Iris pigment epithelial cell (primary cell): ENCODE measurements at places on chromosomes 3 and 15.

DNA sequence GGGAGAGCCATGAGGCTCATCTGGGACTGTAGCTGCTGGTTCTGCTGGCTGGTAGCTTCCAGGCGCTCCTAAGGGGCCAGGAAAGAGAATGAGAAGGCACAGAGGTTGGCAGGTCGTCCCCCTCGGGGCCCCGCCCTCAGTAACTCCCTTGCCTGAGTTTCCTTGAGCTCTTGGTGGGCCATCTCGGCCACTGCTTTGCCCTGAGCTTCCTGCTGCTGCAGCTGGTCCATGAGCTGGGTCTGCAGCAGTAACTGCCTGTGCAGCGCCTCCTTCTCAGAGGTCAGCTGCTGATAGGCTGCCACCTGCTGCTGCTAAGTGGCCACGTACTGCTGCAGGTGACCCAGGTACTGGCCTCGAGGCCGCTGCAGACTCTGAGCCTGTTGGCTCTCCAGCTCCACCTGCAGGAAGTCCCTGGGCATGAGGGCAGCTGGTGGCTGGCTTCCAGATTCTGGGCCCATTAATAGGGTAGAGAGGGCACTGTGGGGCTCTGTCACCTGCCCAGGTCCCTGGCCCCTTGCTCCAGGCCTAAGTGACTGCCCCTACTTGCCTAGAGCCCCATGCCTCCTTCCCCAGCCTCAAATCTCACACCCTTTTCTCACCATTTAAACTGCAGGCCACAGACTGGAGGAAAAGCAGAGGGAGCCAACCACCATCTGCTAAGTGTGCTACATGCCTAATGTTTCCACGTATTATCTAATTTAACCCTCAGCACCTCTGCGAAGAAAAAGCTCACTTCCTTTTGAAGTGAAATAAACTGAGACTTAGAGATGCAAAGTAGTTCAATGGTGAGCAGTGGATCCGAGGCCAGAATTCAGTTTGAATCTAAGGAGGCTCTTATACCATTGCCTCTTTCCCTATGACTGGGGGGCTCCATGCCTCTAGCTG is 10.8 kb upstream of the VPS33B start:
- peak; percentile 19 for DNase-seq

- DNase-seq = peak; percentile 57
Measured at GRCh38 chr15:101288905-101289513, 6.0 kb downstream of the SNRPA1 start.

DNA sequence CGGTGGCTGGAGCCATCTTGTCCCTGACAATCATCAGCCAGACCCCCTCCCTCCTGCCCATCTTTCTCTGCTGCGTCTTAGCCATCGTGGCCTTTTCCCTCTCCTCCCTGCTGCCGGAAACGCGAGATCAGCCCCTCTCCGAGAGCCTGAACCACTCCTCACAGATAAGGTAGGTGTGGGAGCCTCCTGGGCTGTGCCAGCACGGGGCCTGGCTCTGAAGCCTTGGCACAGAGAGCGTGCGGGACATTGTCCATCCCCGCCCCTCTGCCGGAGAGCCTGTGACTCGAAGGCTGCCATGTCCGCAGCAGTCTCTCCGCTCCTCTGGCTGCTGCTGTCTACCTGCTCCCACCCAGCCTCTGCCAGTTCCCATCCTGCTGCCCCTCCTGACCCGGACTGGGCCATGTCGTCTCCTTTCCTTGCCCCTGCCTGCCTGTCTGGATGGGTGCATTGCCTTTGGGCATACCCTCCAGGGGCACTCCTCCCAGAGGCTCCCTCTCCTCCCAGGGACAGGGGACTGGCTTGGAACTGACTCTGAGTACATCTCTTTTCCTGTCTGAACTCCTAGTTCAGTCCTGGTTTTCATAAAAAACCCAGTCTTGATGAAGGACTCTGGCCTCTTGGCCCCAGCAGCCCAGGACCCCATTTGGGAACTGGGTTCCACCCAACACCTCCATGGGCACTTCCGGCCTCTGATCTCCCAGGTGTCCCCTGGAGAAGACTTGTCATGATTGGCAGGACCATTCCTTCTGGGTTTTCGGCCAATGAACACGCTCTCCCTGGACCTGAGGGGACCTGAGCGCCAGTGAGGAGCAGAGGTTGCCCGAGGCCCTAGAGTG is 30.0 kb upstream of the XYLB start:
- no peak for DNase-seq

GRCh38 chr3:61043156-61043555 is 208.1 kb downstream of the FHIT start:
- no peak for DNase-seq

GRCh38 chr3:23302271-23302670 is 99.1 kb downstream of the UBE2E2 start:
- peak; percentile 56 for DNase-seq

DNA sequence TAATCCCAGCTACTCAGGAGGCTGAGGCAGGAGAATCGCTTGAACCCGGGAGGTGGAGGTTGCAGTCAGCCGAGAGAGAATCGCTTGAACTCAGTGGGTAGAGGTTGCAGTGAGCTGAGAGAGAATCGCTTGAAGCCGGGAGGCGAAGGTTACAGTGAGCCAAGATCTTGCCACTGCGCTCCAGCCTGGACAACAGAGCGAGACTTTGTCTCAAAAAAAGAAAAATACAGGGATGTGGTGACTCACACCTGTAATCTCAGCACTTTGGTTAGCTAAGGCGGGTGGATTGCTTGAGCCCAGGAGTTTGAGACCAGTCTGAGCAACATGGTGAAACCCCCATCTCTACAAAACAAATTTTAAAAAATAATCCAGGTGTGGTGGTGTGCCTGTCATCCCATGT is 26.8 kb downstream of the UBE2E1 start:
- no peak for DNase-seq

GRCh38 chr3:55169608-55170072 is 241.8 kb upstream of the LRTM1 start:
- DNase-seq = peak; percentile 99

GRCh38 chr3:16277471-16277870 is 12.5 kb downstream of the OXNAD1 start:
- DNase-seq = no peak

- no peak for DNase-seq
Measured at GRCh38 chr15:92922418-92923002, 22.4 kb downstream of the CHD2 start.

GRCh38 chr3:25427155-25427554 is 908 bp upstream of the RARB start:
- DNase-seq = peak; percentile 91

DNA sequence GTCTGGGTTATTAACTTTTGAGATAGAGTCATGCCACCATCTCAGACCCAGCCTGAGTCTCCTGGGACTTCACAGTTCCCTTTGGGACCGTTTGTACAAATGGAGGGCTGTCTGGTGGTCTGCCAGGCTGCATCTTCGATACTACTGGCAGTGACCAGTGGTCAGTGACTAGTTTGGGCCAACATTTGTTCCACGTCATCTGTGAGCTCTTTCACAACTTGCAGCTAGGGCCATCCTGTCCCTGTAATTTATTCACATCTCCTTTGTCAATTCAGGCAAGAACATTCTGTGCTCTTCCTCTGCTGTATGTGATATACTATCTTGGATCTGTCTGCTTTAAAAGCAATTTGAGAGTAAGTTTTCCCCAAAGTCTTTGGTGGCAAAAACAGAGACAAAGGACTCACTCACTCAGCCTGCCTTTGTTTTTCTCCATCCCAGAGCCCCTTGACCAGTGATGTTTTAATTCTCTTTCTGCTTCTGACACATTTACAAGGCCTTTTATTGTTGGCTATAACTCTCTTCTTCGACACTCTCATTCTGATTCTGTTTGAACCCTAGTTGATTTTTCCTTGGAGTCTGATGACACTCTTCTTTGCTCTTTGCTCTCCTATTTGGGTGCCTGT is 353.4 kb downstream of the EPHB1 start:
- DNase-seq = no peak

GRCh38 chr15:100713163-100713867 is 110.9 kb downstream of the ASB7 start:
- DNase-seq = peak; percentile 79

- no peak for DNase-seq
Measured at GRCh38 chr15:55197362-55197705, 593 bp upstream of the RSL24D1 start.

- DNase-seq = peak; percentile 54
Measured at GRCh38 chr15:78322243-78322642, 17.9 kb upstream of the CRABP1 start.

- peak; percentile 16 for DNase-seq
Measured at GRCh38 chr3:50587373-50587772, 18.1 kb downstream of the HEMK1 start.

DNA sequence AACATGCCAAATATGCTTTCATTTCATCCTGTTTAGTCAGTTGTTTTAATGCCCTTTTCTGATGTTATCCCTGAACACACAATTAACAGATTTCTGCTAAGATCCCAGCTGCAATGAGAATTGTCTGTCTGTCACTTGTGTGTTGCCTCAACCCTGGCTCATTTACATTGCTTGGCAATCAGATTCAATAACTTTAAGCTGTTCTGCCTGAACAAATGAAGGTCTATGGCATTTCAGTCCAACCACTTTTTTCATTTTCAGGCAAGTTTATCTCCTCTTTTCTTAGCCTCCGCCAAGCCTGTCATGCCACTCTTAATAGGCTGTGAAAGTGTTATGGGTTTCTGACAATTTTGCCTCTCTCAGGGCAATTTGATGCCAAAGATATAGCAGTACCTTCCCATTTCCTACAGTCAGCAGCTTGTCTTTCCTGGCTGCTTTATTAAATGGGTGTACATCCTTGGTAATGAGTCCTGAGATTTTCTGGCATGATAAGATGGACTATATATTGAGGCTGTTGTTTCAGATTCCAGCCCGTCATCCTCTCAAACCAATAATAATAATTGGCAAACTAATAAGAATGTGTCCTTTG is 68.7 kb upstream of the ADAMTS9 start:
- DNase-seq = no peak

DNA sequence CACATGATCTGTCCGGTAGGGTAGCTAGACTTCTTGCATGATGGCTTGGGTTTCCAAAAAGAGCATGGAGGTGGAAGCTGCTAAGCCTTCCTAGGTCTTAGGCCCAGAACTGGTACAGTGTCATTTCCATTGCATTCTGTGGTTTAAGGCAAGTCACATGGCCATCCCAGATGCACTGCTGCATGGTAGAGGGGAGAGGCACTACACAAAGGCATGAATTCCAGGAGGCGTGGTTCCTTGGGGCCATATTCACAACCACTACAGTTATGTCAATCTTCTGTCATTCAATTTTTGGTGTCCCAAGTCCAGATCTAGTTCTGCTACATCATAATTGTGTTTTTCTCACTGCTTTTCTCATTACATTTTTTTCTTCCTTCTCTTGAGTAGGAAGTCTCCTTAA is 122.2 kb upstream of the CHRM5 start:
- DNase-seq = no peak

GRCh38 chr3:104907507-104907906 is 459.2 kb upstream of the ALCAM start:
- peak; percentile 86 for DNase-seq

DNA sequence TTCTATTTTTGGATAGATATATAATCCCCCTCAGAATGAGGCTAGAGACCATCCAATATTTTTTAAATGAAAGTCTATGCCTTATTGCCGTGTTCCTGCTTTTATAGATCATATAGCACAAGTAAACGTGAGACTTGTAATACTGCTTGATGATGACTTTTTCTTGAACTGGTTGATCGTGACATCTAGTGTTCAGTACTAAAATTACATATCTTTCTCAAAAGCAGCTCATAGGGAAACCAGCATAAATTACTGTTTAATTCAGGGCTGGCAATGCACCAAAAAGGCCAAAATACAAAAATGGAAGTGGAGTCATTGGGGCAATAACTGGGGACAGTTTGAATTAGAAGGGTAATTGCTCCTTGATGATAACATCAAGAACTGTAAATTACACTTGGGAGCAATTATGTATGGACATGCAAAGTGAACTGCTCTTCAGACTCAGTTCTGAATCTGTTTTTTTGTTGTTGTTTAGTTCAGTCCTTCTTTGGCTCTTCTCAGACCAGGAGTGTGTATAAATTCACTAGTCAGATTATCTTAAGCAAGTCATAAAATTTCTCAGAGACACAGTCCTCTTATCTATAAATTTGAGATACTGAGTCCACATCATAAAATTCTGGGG is 325.3 kb downstream of the THSD4 start:
- DNase-seq = peak; percentile 76

DNA sequence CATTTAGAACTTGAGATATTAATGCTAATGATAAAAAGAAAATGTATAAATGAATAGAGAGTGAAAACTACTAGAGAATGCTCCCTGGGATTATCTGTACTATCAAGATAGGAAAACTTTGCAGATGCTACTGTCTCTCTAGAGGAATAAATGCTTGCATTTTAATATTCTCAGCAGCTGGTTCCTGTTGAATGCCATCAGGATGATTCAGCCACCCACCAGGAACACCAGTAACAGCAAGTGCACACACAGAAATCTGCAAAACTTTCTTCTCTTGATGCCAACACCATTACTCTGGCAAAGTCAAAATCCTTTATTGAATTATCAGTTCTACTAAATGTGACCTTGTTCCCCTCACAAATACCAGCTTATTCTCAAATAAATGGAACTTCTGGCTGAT is 148.4 kb downstream of the TIGIT start:
- DNase-seq = peak; percentile 73

- peak; percentile 55 for DNase-seq
Measured at GRCh38 chr3:157531771-157532170, 28.6 kb upstream of the VEPH1 start.

- DNase-seq = no peak
Measured at GRCh38 chr15:77527831-77528231, 104.9 kb downstream of the LINGO1 start.

DNA sequence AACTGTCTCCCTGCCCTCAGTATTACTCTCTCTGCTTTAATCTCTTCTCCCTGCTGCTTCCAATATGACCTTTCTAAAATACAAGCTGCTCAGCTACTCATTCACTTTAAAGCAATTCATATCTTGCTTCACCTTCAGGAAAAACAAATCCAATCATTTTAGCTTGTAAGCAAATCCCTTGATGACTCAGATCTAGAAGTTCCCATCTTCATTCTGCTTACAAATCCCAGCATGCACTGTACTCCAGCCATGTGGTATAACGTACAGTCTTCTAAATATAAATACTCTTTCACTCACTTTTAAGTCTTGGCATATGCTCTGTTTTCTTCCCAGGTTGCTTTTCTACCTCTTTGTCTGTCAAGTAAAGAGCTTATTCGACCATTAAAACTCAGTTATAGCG is 1009.1 kb upstream of the SEMA6D start:
- no peak for DNase-seq

- peak; percentile 81 for DNase-seq
Measured at GRCh38 chr15:72319985-72320671, at the start of gene CELF6. CELF6 (minus strand) TSS chr15:72320157; CDS start chr15:72319874, 283 bp downstream.

DNA sequence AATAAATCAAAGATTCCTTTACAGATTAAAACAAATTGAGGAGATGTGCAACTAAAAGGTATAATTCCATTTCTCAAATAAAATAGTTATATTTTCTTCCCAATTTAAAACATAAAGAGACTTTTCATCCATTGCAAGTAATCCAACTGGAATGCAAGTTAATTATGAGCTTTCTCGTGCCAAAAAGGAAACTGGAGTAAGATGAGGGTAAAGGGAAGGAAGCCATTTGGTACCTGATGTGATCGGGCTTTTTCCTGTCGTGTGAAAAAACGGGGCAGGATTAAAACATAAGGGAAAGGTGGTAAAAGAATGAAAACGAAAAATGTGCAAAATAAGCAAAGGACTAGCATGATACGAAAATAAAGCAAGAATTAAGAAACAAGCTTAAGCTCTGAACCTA is 41.8 kb upstream of the XXYLT1 start:
- DNase-seq = no peak
